NK-92 treated with Interleukin-12 subunit alpha and Interleukin-12 subunit beta, amount 100 ng/mL, for 24 hours (cell line): ENCODE measurements at places on chromosomes 4 and X.

DNA sequence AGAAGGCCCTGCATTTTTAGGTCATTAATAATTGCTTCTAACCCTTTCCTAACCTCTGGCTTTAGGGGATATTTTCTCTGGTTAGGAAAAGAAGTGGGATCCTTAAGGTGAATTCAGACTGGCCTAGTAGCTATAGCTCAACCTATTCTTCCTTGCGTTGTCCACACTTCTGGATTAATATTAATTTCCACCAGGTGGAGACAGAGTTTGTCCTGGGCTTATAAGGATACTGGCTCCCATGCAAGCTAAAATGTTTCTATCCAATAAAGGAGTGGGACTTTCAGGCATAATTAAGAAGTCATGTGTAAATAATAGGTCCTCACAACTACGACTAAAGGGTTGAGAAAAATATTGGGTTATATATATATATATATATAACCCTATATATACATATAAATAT is 860.0 kb upstream of the POU3F4 start:
- no peak for DNase-seq

DNA sequence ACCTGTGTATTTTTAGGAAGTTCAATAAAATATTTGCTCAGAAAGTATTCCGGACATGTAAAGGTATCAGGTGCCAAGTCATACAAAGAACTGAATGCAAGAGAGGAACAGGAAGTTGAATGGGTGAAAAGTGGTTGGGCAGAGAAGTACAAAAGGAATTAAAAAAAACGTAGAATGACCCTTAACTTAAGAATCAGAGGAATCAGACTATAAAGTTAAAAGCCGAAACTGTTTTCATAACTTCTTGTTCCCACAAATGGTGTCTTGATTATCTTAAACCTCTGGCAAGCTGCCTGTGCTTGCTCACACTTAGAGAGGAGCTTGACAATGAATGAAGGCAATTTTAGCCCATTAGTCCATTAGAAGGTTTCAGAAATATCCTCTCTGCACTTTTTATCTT is 81.6 kb upstream of the HHIP start:
- DNase-seq, result no peak

DNA sequence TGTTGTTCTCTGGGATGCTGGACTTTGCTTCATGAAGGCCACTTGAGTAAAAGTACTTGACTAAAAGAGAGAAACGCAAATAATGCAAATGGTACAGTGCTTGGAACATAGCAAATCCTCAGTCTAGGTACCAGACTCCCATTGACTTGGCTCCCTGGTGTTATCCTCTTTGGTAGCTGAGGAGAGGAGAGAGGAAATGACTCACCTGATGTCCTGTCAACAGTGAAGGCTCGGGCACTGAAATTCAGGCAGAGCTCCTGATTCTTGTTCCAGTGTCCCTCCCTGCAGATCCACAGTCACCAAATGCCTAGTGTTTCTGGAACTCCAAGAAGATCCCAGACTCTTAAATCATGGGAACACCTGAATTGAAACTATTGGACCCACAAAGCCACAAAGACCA is 22.5 kb upstream of the TCEAL4 start:
- no peak for DNase-seq

DNA sequence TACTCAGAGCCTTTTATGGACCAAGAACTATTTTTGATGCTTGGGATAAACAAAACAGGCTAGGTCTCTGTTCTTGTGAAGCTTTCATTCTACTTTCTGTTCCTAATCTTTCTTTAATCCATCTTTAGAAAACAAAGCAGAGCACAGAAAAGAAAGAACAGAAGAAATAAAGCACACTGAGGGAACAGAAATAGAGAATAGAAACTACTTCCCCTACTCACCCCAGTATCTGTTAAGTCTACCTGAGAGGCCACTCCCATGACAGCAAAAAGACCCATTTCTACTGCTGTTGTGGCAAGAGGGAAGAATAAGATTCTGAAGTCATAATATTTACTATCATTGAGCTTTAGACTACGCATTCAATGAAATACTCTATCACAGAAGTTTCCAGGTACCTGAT is 9.2 kb downstream of the RFC1 start:
- no peak for DNase-seq

GRCh38 chrX:41096339-41096955 is 11.2 kb downstream of the USP9X start:
- DNase-seq, result no peak

DNA sequence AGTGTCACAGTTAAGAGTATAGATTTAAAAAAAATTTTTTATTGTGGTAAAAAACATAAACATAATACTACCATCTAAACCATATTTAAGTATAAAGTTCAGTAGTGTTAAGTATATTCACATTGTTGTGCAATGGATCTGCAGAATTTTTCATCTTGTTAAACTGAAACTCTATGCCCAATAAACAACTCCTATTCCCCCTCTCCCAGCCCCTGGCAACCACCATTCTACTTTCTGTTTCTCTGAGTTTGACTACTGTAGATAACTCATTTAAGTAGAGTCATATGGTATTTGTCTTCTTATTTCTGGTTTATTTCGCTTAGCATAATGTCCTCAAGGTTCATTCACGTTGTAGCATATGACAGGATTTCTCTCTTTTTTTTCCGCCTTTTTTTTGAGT is 112.4 kb downstream of the PTTG2 start:
- no peak for DNase-seq

DNA sequence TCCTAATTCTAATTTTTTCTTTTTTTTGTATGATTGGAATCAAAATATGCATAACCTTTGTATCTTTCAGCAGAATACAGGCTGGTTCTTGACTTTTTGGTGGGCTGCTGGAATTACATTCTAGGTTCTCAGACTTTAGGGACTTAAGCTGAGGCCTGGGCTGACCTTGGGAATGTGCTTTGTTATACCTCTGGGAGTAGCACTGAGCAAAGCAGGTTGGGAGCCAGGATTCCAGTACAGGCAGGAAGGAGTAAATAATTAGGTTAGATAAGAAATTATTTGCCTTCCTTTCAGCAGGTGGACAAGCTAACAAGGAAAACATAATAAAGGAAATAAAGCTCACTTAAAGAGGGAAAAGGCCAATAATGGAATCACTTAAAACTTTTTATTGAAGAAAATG is 49.9 kb upstream of the SLC4A4 start:
- no peak for DNase-seq

DNA sequence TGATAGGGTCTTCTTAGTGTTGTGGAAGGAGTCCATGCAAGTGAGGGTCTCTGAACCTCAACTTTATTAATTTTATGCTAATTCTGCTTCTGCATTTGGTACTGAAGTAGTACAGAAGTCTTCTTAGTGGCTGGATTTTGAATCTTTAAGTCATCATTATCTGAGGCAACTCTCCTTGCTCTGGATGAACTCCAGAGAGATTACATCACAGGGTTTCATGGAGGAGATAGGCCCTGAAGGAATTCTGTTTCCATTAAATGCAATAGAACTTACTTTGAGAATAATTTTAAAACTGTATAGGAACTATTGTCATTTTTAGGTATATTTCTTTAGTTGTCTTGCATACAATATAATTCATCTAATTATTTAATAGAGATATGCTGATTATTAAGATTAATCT is 451.2 kb downstream of the FAT4 start:
- no peak for DNase-seq

GRCh38 chr4:170671171-170671570 is 581.4 kb upstream of the AADAT start:
- DNase-seq, result no peak

DNA sequence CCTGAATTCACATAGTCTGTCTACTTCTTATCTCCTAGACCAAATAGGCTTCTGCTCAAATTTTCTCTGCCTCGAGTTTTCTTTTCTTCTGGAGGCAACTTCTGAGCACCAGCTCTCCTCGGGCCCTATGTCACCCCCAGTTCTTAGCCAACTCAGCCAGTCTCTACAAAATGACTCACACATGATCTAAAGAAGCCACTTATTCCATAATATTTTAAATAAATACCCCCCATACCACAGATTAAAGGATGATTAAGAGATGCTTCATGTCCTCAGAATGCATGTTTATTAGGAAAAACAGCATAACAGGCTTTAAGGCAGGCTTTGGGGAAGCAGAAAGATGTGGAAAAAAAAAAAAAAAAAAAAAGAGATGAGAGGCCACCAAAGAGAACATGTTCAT is 36.6 kb upstream of the DDX53 start:
- DNase-seq, result no peak

GRCh38 chr4:24568425-24568824 is 15.9 kb downstream of the DHX15 start:
- no peak for DNase-seq

- DNase-seq, result no peak
Observed at GRCh38 chr4:81845761-81846160, 374.1 kb upstream of the RASGEF1B start.

- DNase-seq, result no peak
Observed at GRCh38 chr4:80071604-80072227, 1.3 kb downstream of the ANTXR2 start.

DNA sequence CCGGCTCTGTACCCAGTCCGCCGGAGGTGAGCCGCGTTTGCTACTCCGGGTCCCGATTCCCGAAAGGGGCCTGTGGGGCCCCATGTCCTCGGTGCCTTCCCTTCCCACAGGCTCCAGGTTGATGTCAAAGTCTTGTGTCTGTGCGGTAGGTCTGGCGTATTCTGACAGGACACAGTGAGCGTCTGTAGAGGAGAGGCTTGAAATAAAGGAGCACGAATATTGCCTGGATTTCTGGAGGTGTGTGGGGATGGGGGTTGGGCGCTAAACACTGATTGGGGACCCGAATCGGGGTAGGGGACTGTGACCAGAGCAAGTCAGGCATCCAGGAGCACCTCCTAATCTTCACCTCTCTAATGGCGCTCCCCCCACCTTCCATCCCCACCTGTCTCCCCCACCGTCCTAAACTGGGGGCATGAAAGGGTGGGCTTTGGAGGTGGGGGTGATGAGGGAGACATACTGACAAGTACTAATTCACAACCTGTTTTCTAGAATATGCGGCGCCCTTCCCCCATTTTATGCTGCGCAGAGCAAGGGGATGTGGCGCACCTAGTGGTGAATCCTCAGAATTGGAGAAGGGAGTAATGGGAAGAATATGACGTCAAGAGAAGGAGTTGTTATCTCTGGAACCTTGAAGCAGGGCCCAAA is 855 bp downstream of the GPRASP2 start:
- no peak for DNase-seq

GRCh38 chr4:5019796-5020195 is 538 bp upstream of the CYTL1 start:
- no peak for DNase-seq

GRCh38 chr4:182265881-182266280 is 22.7 kb downstream of the TENM3 start:
- no peak for DNase-seq

GRCh38 chrX:140817943-140818342 is 108.4 kb downstream of the LINC00632 start:
- no peak for DNase-seq

GRCh38 chr4:17436750-17437090 is 75.2 kb downstream of the QDPR start:
- no peak for DNase-seq

GRCh38 chr4:100174985-100175383 is 15.3 kb downstream of the DDIT4L start:
- DNase-seq, result no peak

DNA sequence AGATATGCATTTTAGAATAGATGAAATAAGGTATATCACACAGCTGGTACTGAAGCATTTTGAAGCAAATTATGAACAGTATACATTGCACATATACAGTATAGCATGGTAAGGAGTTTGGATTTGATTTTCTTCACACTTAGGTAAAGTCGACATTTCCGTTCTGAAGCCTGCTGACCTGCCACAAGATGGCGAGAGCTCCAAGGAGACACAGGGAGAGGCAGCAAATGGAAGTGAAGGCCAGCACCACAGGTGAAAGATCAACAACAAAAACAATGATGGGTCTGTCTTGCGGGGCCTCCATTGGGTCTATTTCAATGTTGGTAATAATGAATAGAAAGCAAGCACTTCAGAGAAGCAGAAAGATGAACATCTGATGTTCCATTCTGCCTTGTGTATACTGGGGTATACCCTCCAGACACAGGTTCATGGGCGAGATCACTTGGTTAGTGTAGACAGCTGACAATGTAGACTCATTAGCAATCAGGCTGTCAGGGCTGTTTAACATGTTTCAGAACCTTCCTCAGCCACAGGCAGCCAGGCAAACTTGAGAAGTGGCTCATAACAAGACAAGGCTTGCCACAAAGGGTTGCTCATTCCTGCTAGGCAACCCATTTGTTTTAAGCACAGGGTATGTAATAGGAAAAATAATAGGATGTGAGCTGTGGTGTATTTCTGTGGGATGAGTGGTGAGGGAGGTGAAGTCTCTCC is 21.4 kb upstream of the NOX1 start:
- no peak for DNase-seq
